Stimulated activated CD8-positive, alpha-beta memory T cell treated with anti-CD3 and anti-CD28 coated beads, Interleukin-7, amount 100 ng/mL, for 24 hours (primary cell): ENCODE measurements at places on chromosomes 7 and 10.
A peak's percentile ranks its signal among the peaks of the same experiment; 100 is the strongest.

DNA sequence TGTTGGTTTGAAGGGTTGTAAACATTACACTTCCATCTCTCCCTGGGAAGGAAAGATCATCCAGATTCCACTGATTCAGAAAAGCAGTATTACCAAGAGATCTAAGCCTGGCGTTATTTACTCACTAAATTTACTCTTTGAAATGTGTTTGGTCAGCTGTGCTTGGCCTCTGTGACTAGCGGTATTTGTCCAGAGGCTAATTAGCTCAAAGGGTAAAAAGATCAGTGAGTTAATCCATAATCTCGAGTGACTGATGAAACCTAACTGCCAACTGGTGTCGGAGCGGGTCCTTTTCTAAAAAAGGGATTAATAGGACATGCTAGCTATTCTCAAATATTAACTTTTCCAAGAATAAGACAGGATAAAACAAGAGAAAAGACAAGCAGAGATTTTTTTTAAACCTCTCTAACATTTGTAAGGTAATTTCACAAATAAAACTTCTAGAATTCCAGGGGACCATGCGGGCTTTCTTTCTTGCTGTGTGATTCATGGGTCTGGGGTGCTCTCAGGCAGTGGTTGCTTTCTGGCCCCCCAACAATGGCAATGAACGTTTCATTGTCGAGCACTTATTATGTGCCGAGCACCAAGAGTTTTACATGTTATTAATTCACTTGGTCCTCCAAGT, 247.3 kb upstream of the AOAH start:
- no peak for DNase-seq

GRCh38 chr10:129258283-129258923, 208.6 kb upstream of the MGMT start:
- no peak for DNase-seq

DNA sequence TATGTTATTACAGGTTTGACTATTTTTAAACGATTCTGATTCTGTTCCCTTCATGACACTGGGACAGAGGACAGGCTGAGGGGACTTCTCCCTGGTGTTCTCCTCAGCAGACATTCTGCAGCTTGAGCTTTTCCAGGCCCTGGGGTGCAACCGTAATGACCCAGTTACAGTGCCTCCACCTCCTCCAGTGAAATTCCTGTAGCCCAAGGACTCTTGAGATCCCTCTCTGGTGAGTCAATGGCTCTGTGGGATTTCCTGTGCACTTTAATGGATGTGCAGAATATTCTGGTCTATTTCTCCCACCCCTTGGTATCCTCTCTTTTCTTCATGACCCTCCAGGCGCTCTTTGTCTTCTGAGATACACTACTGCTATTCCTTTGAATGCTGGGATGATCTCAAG, 319.3 kb downstream of the INHBA start:
- no peak for DNase-seq

DNA sequence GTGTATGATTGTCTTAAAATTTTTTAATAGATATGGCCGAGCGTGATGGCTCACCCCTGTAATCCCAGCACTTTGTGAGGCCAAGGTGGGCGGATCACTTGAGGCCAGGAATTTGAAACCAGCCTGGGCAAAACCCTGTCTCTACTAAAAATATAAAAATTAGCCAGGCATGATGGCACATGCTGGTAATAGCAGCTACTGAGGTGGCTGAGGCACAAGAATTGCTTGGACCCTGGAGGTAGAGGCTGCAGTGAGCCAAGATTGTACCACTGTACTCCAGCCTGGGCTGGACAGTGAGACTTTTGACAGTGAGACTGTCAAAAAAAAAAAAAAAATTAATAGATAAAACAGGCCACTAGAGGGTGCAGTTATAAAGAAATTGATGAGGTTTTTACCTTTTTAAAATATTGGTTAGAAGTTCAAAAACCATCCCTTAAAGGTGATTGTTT, 20.5 kb downstream of the NOM1 start:
- no peak for DNase-seq

GRCh38 chr10:113691381-113691780, 11.7 kb downstream of the CASP7 start:
- no peak for DNase-seq

- DNase-seq: no peak
Observed at GRCh38 chr10:11282156-11282555, 264.5 kb downstream of the CELF2 start.

DNA sequence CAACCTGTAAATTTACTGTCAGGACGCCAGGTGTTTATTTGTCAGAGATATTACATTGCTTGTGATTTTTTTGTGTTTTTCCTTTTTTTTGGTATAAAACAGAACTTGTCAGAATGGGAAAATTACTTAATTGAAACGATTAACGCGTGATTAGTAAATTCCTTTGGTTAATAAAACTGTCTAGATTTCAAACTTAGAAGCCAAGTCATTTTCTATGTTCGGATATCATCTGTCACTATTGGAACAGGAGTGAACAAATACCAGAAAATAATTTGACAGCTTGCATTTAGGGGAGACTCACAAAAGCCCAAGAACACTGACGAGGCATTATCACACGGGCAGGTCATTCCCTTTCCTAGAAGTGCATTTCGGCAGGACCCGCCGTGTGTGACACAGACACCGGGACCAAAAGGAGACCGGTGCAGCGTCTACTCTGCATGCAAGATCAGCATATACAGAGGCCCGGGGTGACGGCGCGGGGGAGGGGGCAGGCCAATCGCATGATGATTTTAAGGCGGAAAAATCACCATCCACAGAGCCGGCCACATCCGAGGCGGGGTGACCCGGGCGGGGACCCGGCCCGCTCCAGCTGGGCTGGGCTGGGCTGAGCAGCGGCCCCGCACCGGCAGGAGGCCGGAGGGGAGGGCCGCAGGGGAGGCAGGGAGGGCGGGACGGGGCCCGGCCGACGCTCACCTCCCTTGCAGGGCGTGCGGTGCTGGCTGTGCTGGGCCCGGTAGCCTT, 841 bp downstream of the GLUD1 start:
- peak; percentile 55 for DNase-seq

- DNase-seq: no peak
Observed at GRCh38 chr10:68759967-68760366, 38.9 kb downstream of the CCAR1 start.

GRCh38 chr10:5742116-5742515, 57.5 kb downstream of the TASOR2 start:
- no peak for DNase-seq

DNA sequence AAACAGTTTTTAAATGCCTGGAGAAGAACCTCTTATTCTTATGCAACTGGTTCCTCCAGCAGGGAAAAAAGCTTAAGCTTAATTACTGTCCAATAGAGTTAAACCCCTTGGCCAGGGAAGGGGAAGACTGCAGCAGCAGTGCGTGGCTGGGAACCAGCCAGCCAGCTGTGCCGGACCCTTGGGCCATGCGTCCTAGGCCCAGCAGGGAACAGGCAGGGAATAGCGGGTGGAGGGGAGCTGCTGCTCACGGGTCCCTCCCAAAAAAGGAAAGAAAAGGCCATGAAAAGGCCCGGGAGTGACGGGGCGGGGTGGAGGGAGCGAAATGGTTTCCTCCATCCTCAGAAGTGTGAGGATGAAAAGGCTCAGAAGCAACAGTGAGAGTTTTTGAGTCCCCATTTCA, 35.2 kb upstream of the HECW1 start:
- no peak for DNase-seq

- DNase-seq: no peak
Observed at GRCh38 chr7:104124469-104124868, 83.3 kb downstream of the ORC5 start.

GRCh38 chr7:40520986-40521738, 386.4 kb downstream of the SUGCT start:
- no peak for DNase-seq
